Pulmonary artery endothelial cell (primary cell): ENCODE measurements at places on chromosomes 1 and 21. TPM values are rescaled to one million over a fixed set of nuclear protein-coding genes. Genes with fewer than 3 reads are reported as not detected.

DNA sequence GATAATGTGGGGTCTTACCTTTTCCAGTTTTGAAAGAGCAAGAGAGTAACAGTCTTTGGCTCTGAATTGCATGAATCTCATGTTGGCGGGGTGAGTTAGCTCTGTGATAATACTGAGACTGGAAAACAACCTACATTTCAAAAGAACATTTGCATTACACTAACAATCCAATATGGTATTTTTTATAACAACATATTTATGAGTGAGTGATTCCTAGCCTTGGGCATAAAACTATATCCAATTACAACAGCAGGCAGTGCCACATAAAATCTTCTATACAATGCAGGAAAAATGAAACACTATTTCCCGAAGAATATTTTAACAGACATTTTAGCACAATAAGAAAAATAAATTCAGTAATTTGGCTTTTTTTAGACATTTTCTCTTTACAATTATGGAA, 303.0 kb downstream of the KCNT2 start:
- DNase-seq: no peak

DNA sequence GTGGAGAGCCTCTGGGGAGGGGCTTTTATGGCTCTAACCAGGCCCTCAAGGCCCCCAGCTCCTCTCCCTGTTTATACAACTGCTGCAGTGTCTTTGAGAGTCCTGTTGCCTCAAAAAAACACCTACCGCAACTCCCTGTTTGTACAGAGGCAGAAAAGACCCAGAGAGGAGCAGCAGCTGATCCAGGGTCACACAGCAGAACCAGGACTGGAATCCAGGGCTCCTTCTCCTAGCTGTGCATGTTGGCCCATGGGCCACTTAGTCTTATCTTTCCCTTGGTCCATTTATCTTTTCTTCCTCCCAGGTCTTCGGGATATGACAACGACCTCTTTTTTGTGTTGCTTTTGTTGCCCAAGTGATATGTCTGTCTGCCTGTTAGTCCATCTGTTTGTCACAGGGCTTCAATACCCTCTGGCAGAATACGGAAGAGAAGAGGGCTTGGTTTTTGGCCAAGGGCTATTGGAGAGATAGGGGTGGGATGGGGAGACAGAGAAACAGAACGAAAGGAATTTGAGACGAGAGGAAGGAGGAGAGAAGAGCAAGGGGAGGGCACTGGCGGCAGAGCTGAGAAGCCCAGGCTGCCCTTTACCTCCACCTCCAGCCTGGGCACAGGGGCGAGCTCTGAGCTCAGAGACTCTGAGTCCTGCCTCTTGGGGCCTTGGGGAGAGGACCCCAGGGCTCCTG, 33.5 kb upstream of the WASF2 start:
- no peak for DNase-seq

DNA sequence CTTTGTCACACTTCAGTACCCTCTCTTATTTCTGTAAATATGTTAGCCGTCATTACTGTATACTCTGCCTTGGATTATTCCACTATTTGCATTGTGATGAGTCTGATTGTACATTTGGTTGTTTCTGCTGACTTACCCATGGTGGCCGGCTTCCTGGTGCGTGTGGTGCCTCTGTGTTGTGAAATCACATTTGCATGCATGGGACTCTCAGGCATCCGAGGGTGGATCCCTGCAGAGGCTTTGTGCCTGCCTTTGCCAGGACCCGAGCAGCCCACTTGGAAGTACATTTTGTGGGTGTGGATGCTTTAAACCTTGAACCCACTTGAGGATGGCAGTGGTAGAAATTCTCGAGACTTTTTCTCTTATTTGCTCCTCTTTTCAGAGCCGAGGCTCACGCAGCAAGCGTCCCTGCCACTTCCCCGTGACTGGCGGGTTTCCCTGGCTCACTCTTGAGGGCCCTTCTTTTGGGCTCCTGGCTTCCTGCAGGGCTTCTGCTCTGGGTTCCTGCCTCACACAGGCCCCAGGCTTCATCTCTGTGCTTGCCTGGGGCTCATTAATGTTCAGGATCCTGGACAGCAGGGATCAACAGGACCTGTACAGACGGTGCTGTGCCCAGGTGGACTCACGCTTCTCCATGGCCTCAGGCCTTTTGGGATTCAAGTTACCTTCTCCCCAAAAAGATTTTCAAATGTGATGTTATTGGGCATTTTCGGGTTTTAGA, 36.6 kb downstream of the POFUT2 start:
- DNase-seq: no peak

Gene TMPRSS3
- not detected in 2 replicates for total RNA-seq

- peak; percentile 91 for DNase-seq
Measured at GRCh38 chr1:207321079-207321789, at the start of gene CD55. TSS of gene CD55 (plus strand) at chr1:207321678. CDS start at chr1:207321766, 88 bp downstream.

GRCh38 chr1:117735045-117735992, 129.5 kb downstream of the TENT5C start:
- no peak for DNase-seq

Gene SLFNL1
- 0.20 and 0.28 TPM in 2 replicates for total RNA-seq

DNA sequence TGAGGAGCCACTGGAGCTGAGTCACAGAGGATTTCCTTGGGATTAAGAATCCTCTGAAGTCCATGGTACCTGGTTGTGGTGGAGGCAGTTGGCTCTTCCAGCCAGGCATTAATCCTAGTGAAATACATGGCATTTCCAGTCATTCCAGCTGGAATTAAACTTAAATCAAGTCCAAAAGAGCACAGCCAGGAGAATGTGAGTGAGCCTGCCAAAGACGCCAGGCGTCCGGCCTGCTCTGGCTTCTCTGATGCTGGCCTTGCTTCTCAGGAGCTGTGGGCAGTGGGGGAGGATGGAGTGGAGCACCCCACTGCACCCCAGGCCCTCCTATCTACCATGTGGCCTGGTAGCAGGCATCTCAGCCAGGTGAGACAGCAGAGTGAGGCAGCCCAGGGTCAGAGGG, 23.4 kb upstream of the TENT5C start:
- no peak for DNase-seq

GRCh38 chr1:26283279-26283853, 3.5 kb downstream of the SH3BGRL3 start:
- DNase-seq: no peak

- DNase-seq: no peak
Measured at GRCh38 chr1:245645406-245645805, 490.6 kb downstream of the KIF26B start.

DNA sequence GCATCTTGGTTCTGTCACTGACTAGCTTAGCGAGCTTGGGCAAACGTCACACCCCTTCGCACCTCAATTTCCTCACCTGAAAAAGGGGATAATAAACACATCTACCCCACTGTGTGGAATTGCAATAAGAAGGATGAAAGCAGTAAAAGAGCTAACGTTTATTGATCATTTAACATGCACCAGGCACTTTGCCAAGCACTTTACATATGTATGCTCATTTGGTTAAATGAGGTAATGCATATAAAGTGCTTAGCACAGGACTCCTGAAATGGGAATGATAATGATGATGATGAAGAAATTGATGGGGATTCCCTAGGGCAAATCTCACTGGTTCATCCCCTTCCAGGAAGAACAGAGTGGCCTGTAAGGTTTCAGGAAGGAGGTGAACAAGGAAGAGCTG, 4.8 kb downstream of the NKAIN1 start:
- no peak for DNase-seq

GRCh38 chr1:175449306-175449705, 256.7 kb upstream of the KIAA0040 start:
- no peak for DNase-seq

DNA sequence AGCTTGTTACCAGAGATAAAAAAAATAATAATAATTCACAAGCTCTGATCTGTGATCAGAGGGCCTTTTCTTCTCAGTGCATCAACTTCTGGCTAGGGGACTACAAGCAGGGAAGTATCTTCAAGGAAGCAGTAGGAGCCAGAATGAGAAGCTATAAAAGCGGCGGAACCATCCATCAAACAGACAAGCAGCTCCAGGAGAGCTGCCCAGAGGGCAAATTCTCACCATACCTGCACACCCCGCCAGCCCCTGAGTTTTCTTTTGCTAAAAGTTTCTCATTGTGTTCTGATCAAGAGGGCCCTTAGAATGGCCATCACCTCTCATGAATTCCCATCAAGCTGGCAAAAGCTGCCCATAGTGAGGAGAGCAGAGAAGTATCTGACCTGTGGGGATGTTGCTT, 99.4 kb downstream of the SMYD2 start:
- no peak for DNase-seq

DNA sequence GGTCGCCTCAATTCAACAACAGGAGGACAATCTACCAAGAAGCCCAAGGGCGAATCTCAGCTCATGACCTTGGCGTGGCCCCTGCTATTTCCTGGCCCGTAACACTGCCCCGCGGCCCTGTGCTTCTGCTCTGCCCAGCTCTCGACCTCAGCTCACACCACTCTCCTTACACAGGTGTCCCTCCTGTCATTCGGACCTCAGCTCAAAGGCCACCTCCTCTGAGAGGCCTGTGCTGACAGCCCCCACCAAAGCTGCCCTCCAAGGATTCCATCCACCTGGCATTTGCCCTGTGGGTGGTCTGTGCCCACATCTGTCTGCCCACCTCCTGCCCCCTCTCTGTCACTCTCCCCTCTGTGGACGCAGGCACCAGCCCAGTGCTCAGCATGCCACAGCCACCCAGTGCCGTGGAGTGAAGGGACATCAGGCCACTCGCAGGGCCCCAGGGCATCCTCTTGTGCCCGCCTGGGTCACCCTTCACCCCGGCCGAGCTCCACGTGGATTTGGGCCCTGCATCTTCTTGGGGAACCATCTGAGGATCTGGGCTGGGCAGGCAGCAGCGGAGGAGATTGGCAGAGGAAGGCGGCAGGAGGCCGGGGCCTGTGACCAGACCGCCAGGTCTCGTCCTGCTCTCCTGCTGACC, 70.3 kb downstream of the DHRS3 start:
- no peak for DNase-seq

Gene LHX8
- total RNA-seq: not detected in 2 replicates

DNA sequence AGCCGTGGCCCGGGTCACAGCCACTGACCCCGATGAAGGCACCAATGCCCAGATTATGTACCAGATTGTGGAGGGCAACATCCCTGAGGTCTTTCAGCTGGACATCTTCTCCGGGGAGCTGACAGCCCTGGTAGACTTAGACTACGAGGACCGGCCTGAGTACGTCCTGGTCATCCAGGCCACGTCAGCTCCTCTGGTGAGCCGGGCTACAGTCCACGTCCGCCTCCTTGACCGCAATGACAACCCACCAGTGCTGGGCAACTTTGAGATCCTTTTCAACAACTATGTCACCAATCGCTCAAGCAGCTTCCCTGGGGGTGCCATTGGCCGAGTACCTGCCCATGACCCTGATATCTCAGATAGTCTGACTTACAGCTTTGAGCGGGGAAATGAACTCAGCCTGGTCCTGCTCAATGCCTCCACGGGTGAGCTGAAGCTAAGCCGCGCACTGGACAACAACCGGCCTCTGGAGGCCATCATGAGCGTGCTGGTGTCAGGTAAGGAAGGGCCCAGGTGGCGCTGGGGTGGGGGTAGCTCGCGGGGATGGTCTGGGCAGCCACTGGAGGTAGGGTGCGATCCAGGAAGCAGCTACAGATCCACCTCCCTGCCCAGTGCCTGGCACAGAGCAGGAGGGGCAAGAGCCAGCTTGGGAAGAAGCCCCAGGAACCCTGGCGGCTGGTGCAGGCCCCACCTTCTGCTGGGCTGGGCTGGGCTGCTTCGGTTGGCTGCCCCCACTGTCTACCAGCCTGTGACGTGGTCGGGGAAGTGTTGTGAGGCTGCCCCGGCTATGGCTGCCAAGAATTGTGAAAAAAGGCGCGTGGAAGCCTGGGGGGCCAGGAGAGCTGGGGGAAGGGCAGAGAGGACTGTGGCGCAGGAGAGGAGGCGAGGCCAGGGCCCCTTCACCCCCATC, 3.8 kb downstream of the CELSR2 start:
- no peak for DNase-seq

DNA sequence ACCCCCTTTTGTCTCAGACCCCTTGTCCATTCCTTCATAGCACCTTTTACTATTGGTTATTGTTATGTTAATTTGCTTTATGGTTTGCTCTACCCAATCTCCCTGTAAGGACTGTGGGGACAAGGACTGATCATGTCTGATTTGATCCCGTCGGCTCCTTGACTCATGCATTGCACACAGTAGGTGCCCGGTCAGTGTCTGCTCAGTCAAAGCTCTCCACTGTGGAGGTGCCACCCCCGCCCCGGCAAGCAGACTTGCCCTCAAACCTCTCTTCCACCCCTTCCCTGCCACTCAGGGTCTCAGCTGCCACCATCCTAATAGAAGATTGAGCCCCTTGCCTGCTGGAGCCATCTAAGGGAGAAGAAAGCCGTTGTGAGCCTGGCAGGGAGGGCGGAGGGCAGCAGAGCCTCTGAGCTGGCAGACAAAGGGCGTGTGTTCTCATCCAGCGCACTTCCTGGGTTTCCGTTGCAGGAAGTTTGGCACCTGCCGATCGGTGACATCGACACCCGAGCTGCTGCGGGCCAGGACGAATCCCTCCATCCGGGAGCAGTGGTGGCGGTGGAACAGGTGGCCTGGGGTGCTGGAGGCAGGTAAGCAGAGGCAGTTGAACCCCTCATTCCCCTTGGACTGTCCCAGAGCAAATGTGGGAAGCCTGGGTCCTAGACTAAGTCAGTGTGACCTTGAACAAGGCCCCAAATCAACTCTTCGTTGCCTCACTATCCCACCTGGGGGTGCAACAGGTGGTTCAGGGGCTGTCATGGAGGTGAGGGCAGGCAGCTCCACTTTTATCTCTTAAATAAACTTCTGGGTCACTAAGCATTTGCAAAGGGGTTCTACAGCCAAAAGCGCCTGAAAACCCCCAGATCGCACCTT, 2.2 kb upstream of the FBLIM1 start:
- no peak for DNase-seq
